ENCODE measurements at places on chromosomes 1 and 21.

DNA sequence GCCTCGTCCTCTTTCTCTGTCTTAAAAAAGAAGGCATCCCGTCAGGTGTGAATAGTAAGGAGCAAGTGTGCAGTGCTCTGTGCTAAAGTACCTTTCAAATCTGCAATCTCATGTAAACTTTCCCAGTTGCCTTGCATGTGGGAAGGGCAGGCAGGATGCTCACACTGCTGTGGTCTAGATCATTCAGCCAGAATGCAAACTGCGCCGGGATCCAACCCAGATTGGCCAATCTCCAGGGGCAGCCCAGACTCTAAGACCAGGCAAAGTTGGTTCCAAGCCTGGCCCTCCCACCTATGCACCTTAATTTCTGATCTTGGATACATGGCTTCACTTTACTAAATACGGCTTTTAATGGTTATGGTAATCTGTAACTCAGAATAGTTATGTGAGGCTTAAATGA is 3.2 kb upstream of the MAP1LC3C start:
- DNase-seq = no peak

- DNase-seq = no peak
Measured at GRCh38 chr1:154821083-154821482, 49.0 kb downstream of the KCNN3 start.

- no peak for DNase-seq
Measured at GRCh38 chr1:244102468-244102867, 51.4 kb downstream of the ZBTB18 start.

DNA sequence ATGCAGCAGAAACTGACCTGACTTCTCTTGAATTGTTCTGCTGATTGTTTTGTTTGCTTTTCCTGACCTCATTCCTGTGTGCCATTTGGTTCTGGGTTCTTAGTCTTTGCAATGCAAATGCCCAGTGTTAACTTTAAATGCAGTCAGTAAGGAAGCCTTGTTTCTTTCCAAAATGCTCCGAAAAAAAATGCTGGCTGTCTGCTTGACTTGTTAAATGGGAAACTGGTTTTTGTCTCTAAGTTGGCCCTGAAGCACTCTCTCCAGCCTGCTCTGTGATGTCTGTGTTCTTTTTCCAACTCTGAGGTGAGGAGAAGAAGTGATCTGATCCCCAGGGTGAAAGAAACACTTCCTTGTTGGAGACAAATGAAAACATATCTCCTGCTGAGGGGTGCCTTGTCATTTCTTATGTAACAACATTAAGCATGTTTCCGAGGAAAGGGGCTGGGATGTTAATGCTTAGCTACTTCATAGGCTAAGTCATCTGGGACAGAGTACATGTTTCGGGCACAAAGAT is 256.3 kb upstream of the ADGRL4 start:
- DNase-seq = no peak

DNA sequence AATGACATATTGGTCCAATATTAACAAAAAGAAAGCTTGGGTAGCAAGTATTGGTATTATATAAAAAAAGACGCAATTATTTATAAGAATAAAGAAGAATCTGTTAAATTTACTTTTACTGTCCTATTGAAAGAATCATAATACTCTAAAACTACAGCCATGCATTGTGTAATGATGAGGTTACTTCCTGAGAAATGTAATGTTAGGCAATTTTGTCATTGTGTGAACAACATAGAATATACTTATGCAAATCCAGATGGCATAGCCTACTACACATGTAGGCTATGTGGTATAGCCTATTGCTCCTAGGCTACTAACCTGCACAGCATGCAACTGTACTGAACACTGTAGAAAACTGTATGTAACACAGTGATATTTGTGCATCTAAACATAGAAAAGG is 121.2 kb upstream of the PTGFR start:
- DNase-seq = no peak

DNA sequence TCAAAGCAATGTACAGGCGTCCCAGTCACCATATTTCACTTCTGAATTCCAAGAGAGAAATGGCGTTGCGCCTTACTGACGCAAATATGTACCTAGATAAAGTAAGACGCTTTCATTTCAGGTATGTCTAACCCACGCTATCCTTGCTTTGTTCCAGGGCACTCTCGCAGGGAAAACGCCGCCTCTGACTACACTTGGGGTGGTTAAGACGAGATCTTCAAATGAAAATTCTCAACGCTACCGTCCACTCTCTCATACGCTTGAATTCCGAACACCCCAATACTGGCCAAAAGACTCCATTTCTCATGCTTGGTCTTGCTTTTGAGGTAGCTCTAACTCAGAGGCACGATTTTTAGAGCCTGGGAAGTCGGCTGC is 736 bp upstream of the ZMPSTE24 start:
- DNase-seq = no peak

- DNase-seq = no peak
Measured at GRCh38 chr1:36411674-36412648, 14.3 kb upstream of the LSM10 start.

GRCh38 chr1:204409123-204409522 is 2.5 kb downstream of the PPP1R15B start:
- no peak for DNase-seq

DNA sequence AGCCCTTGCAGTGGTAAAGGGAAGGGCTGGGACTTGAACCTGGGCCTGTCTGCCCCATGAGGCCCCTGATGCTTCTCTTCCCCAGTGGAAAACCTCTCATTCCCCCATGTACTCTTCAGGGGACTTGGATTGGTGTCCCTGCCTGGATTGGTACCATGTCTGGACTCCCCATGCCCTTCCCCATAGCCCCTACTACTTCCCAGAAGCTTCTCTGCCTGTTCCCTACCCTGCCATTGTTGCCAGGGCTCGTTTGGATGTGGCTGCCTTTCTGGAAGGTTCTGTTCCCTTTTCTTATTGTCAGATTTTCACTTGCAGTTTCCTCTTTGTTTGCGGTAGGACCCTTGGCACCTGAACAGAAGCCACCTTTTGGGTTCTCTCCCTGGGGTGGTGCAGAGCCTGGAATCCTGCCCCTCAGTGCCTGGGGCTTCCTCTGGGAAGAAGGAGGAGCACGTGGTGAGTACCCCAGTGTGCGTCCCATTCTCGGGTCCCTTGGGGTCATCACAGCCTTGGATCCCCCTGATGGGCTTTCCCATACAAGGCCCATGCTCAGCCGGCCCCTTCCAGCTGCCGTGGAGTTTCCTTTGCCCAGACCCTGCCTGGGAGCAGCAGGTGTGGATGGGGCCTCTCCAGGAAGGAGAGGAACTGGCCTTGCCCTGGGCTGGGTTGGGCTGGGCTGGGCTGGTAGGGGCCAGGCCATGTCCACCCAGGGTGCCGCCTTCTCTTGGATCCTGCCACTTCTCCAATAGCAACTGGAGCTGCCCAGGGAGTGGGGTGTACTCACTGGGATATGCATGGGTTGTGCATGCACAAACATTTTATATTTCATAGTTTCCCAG is 281.1 kb downstream of the PTPRU start:
- no peak for DNase-seq

GRCh38 chr1:241950390-241950789 is 7.2 kb upstream of the BECN2 start:
- no peak for DNase-seq

DNA sequence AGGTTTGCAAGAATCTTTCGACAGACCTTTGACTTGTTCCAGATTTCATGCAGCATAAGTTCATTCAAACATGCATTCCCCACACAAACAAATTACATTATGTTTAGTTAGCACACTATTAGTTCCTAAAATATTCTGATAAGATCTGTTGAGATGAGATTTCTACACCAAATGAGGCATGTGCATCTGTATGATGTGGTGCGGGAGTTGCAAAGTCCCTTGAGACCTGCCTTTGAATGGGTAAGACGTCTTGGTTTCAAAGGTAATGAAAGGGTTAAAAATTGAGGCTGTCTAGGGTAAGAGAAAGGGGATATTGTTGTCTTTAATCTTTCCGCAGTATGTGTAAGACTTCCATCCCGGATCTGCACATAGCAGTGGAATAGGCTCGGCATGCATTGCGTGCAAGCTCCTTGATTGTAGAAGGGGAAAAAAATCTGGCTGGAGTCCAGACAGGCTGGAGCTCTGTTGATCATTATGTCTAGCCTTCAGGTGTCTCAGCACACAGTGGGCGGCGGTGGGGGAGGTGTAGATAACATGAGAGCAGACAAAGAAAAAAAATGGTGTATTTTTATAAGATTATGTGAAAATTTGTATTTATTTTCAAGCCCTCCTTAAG is 296.6 kb downstream of the PTPRC start:
- DNase-seq = peak; percentile 72

GRCh38 chr21:38244885-38245869 is 11.6 kb upstream of the KCNJ15 start:
- peak; percentile 51 for DNase-seq

GRCh38 chr1:2174348-2175054 is 20.1 kb downstream of the FAAP20 start:
- DNase-seq = peak; percentile 78

GRCh38 chr1:22380024-22380785 is 71.4 kb upstream of the ZBTB40 start:
- peak; percentile 56 for DNase-seq

DNA sequence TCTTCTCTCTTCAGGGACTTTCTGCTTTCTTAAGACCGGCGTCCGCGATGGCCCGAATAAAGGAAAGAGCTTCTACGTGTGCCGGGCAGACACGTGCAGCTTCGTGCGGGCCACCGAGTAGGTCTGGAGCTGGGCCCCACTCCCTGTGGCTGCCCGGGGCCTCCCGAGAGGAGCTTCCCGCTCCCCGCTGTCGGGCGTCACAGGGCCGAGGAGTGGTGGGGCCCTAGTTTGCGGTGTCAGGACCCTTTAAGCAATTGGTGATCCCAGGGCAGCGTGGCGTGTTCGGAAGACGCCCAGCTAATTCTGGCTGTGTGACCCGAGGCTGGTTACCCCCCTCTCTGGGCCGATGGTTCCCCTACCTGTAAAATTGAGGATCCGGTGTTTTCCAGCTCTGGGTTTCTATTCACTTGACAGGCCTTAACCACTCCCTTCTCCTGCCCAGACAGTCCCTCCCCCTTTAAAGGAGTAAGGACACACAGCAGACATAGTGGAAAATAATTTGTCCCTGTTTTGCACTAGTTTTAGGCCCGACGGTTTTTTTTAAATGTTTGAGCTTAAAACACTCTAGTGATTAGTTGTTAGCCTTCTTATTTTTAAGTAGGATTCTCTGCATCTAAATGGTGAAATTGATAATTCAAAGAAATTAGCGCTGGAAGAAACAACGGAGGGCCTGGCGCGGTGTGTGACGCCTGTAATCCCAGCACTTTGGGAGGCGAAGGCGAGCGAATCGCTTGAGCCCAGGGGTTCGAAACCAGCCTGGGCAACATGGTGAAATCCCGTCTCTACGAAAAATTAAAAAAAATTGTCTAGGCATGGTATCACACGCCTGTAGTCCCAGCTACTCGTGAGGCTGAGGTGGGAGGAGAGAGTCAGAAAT is 553 bp downstream of the TTF2 start:
- DNase-seq = peak; percentile 75

- no peak for DNase-seq
Measured at GRCh38 chr1:205518661-205519540, 14.4 kb downstream of the CDK18 start.

DNA sequence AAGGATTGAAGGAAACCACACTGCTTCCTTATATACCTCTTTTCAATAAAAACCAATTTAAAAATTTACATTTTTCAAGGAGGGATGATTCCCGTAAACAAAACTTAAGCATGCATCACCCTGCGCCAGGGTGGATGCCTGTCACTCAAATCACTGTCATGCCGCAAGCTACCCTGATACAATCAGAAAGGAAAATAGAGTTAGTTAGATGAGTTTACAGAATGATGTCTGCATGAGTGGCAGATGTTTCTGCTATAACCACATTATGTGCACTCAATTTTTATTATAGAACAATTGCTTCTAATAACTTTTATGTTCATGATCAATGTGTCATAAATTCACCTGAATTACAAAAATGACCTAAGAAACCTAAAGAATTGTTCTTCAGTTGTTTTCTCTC is 123.4 kb upstream of the ADGRL4 start:
- DNase-seq = no peak

GRCh38 chr1:63789856-63790605 is 16.2 kb downstream of the ROR1 start:
- no peak for DNase-seq

DNA sequence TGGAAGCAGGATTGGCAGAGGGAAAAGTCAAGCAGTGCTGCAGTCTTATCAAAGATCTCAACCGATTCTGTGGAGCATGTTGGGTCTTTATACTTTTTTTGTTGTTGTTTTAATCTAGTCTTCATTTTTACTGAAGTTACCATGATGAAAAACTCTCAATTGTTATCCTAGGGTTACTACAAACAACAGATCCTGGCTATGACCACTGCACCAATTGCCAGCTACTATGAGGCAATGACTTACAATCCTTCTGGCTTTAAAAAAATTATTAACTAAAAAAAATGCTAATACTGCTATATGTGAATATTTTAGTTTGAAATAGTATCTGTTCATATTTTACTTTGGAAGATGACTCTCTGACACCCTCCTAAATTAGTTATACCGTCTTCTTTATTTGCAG is 145.9 kb downstream of the CNIH3 start:
- no peak for DNase-seq

- DNase-seq = no peak
Measured at GRCh38 chr1:78627321-78627720, 7.1 kb downstream of the IFI44L start.

DNA sequence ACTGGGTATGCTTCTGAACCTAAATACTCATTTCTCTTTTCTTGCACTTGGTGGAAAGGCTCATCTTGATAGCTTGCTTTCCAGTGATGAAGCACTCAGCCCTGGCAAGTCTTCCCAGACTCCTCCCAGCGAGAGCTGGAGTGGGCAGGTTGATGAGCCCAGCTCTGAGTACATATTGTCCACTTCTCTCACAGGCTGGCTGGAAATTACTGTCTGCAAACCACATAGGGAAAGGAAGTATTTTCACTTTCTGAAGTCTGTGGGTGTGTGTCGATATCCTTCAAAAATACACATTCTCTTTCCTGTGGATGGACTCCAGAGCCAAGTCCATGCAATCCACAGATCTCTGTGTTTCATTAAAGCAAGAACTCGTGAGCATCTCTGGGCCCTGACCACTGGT is 38.7 kb upstream of the CNTN2 start:
- DNase-seq = no peak

- no peak for DNase-seq
Measured at GRCh38 chr1:81887421-81888144, 86.8 kb downstream of the ADGRL2 start.

DNA sequence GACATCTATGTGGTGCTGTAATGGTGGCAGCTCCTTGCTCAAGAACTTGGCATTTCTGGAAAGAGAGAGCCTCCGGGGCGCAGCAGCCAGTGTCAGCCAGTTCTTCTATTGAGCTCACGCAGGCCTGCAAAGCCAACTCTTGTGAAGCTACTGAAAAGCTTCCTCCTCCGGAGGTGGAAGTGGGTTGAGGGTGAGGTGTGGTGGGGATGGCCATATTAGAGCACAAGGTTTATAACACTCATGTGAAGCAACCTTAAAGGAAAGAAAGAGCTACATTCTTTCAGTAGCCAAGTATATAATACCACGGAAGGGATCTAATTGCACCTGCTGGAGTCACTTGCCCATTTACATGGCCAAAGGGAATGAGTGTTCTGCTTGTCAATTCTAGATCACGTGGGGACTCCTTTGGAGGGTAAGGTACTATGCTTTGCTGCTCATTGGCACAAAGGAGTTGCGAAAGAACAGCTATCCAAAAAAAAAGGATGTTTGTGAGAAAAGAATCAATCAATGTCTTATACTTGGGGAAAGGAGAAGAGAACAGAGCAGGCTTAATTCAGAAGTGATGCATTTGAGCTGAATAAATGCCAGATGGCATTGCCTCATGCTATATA is 18.3 kb upstream of the MAP10 start:
- no peak for DNase-seq
